SK-MEL-5 (cell line): ENCODE measurements at places on chromosomes 3 and 15. TPM values are rescaled to one million over a fixed set of nuclear protein-coding genes. Genes with fewer than 3 reads are reported as not detected.

The COLQ gene
- 0.08 TPM in 1 of 2 replicates, not detected in the other for total RNA-seq

The KLHL24 gene
- 79.1 and 85.8 TPM in 2 replicates for total RNA-seq

The NPAP1 gene
- not detected in 2 replicates for total RNA-seq

The AGBL1 gene
- total RNA-seq = not detected in 2 replicates

The SAXO2 gene
- 0.43 TPM in 1 of 2 replicates, not detected in the other for total RNA-seq

The PLSCR1 gene
- 355 and 367 TPM in 2 replicates for total RNA-seq

The STARD5 gene
- total RNA-seq = 1.2 and 1.5 TPM in 2 replicates

The OXTR gene
- total RNA-seq = 0.03 and 0.61 TPM in 2 replicates
